SJSA1 (cell line): ENCODE measurements at places on chromosomes 3 and 15. TPM values are rescaled to one million over a fixed set of nuclear protein-coding genes. Genes with fewer than 3 reads are reported as not detected.
A peak's percentile ranks its signal among the peaks of the same experiment; 100 is the strongest.

CAMK1 gene
- 10.0 and 11.8 TPM in 2 replicates for total RNA-seq

CPNE9 gene
- not detected in 2 replicates for total RNA-seq

C3orf33 gene
- 2.1 and 4.5 TPM in 2 replicates for total RNA-seq

KBTBD13 gene
- total RNA-seq, result not detected in 2 replicates

ARL6IP5 gene
- 49.8 and 57.3 TPM in 2 replicates for total RNA-seq

ZFYVE19 gene
- total RNA-seq, result 33.8 and 39.2 TPM in 2 replicates

DAPK2 gene
- 0.34 and 2.2 TPM in 2 replicates for total RNA-seq

TMC3 gene
- total RNA-seq, result 0.03 TPM in 1 of 2 replicates, not detected in the other

SLC28A1 gene
- total RNA-seq, result not detected in 2 replicates

MESP2 gene
- not detected in 2 replicates for total RNA-seq

DNA sequence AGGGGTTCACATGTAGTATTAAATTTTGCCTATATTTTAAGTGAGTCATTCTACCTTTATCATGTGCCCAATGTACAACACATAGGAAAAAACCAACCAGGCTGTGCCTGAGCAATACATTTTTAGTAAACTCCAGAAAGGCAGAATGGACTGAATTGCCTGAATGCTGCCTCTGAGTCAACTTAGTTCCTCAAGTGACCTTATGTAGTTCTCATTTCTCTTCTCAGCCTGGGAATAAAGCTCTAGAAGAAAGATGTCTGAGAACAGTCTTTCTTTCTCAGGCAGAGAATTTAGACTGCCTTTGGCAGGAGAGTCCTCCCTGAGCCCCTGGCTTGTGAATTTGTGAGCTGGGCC is 13.0 kb downstream of the ST3GAL6 start:
- DNase-seq, result no peak

DNA sequence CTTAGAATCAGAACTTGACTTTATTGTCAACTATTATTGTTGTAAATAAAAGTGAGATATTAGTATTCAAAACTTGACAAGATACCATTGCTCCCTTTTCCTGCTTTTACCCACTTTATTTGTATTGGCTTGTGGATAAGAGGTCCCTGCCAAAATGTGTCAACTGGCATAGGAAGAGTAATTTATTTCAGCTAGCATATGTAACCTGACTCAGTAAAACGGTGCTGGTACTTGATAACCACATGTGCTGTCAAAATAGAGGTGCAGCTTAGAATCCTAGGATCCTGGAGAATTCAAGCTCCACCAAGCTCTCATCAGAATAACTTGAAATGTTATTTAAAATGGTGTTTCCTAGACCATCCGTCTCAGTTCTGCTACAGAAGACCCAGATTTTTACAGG is 90.2 kb upstream of the TGFBR2 start:
- DNase-seq, result no peak

DNA sequence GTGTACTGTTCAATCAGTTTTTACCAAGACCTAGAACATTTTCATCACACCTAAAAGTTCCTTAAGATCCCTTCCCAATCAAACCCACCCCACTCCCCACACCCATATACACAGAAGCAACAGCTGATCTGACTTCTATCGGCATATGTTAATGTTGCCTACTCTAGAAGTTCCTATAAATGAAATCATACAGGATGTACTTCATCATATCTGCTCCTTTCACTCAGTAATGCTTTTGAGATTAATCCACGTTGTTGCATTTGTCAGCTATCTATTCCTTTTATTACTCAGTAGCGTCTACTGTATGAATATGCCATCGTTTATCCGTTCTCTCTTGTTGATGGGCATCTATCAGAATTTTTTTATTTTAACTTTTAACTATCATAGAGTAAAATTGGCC is 14.3 kb upstream of the FILIP1L start:
- DNase-seq, result no peak

- DNase-seq, result no peak
These were observed at the start of gene SLCO3A1 for GRCh38 chr15:91853511-91853947. TSS of gene SLCO3A1 (plus strand) at chr15:91853708.

DNA sequence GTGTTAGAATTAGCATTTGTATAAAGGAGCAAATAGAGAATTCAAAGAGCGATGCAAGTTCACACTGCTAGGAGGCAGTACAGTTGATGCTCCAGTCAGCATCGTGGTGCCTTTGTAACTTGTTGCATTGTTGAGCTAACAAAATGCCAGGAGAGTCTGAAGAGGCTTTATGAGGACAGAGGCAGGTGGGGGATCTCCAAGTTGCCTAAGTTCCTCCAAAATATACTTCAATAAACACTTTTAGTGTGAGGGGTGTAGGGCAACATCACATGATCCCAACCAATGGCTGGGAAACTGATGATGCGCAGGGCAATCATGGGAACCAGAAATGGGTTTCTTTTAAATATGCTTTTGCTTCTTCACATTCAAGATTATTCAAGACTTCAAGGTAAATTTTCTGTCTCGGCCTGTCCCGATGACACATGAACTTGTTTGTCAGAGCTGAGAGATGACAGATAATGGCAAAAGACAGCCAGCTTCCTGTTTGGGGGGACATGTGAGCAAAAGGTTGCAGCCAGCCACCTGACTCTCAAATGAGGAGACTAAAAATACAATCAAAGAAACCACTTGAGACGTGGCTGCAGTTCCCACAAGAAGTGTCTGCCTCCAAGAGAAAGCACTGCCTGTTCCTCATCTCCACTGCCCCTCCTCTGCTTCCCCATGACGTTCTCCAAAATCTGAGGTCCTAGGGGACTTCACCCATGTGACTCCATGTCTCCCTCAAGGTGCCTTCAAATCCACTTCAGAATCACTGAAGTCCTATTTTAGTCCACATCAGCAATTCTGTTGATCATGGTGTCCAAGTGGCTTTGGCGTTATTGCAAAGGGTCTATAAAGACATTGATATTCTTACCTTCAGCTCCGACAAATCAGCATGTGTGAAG is 39.3 kb downstream of the KLHL6 start:
- DNase-seq, result no peak

GRCh38 chr3:142445816-142446254 is 2.0 kb downstream of the XRN1 start:
- DNase-seq, result no peak

DNA sequence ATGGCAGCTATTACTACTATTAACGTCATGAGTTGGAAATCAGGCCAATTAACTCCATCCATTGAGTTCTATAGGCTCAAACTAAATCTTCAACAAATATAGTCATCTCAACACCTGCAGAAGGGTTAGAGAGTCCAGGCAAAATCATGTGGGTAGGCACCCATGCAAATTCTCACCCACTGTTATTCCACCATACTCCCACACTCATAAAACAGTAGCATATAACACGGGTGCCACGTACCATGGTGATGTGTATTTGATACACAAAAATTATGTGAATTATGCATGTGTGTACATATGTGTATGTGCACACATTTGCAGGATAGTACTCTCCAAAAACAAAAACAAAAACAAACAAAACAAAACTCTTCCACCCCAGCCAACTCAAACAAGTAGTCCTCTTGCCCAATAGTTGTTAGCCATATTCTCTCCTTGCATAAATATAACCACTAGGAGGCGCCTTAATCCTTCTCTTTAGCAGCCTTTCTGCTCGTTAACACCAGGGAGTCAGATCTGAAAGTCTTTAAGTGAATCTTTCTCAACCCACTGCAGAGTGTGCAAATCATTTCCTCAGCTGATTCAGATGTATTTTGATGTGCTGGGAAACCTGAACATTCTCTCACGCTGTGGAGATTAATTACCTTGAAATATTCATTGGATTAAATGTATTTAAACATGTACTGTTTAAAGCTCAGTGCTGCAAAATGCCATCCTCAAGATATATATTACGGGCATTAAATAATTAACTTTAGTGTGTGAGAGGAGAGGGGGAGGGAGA is 38.0 kb upstream of the COPB2 start:
- peak; percentile 52 for DNase-seq

GRCh38 chr3:11600501-11601282 is 43.0 kb downstream of the VGLL4 start:
- DNase-seq, result peak; percentile 96

DNA sequence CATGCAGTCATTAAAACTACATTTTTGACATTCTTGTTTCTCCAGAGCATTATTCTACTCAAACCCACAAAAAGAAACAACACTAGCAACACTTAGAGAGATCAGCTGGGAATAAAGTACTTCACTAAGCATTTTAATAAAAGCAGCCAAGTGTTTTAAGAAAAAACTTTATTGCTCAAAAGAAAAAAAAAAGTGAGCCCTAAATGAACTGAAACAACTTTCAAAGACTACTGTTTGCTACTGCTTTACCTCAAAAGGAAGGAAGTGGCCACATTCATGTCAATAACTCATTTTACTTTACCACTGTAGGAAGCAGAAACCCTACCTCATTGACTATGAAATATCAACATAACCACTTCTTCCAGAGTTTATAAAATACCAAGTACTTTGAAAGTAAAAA is 91.3 kb downstream of the UACA start:
- peak; percentile 40 for DNase-seq

- DNase-seq, result no peak
These were observed 4.5 kb downstream of the SOX14 start for GRCh38 chr3:137768361-137769321.

GRCh38 chr3:66228707-66229106 is 7.9 kb downstream of the SLC25A26 start:
- DNase-seq, result no peak
